NCI-H146 (cell line): ENCODE measurements at places on chromosomes 3 and 15.
A peak's percentile ranks its signal among the peaks of the same experiment; 100 is the strongest.

DNA sequence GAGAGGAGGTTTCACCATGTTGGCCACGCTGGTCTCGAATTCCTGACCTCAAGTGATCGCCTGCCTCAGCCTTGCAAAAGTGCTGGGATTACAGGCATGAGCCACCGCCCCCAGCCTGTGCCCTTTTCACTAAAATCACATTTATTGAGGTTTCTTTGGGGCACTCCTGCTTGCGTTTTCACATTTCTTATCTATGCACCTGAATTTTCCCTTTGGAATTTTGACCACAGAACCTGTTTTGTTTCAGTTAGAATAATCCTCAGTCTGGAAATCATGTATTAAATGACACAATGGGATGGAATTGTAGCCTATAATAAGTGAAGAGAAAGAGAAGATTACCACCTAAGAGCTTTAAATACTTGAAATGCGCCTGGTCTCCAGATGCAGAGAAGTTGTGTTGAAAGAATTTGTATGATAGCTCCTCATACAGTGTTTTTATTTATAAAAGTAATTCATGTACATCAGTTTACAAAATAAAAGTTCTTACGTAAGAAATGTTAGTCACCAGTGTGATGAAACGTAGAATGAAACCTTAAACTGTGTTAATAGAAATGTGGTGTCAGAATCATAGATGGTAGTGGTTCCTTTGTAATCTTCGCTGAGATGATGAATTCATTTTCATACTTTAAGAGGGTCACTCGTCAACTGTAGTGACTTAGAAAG, 107.0 kb downstream of the TCF12 start:
- DNase-seq, result no peak

DNA sequence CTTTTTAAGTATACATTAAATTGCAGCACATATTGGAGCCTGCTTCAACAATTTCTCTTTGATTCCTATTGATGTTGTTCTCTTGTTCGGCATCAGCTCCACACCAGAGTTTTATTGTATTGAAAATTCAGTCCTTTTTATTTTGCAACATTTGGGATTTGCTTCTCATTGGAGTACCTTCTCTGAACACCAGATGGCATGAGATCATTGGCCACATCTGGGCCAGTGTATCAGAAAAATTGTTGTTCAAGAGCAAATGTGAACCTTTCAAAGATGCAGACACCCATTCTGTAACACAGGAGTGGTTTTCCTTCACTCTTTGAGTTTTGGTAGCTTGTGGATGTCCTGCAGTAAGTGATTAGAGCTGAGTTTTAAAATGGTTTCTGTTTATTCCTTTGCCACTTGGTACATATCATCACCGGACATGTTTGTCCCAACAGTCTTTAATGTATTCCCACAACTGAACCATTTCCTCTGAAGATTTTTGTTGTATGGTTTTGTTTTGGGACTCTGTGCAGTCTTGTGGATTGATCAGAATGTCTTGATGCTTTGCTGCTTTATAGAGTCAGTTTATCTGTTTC, 96.1 kb downstream of the MCTP2 start:
- DNase-seq, result peak; percentile 24

GRCh38 chr3:194118920-194119319, 17.0 kb upstream of the HES1 start:
- DNase-seq, result no peak

DNA sequence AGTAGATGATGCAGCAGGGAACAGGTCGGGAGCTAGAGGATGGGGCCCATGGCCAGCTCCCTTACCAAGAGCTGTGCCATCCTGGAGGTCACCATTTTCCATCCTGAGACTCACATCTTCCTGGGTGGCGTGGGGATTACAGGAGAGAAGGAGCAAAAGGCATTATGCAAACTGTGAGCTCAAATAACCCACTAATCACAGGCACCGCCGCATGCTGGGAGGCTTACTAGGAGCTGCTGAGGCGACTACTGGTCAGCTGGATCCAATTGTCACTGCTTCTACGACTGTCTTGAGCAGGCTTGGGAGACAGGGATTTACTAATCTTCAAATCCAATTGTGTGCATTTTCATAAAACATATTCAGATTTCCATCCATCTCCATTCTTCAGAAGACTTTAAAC, 12.5 kb upstream of the KBTBD12 start:
- peak; percentile 31 for DNase-seq
